ENCODE measurements at places on chromosomes 13 and 19.

DNA sequence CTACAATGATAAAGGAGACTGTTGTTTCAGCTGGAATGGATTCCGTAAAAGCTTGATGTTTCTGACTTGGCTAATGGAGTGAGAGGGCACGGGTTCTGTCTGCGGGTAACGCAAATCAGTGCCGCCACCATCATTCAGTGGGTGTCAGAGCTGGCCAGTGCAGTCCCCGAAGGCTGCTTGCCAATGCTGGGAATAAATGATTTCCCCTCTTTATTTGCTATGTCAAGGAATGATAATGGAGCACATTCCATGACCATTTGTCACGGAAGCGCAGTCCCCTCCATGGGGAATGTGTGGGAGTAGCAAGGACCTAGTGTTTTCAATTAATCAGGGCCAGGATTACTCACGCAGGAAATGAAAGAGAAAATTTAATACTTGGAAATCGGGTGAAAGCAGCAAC, 899.3 kb downstream of the UQCRFS1 start:
- no peaks in the 10 kb centered on the region for H3K27me3 ChIP-seq
- no peak overlapping the region for H3K27ac ChIP-seq
- H3K4me3 ChIP-seq, result no peak overlapping the region
- ATAC-seq, result no peak

- H3K4me1 ChIP-seq, result peaks cover 16% of the 10 kb centered on the region
- no peaks in the 10 kb centered on the region for H3K27me3 ChIP-seq
- no peak overlapping the region for H3K27ac ChIP-seq
- no peak for ATAC-seq
These were observed 96.0 kb downstream of the CRYL1 start for GRCh38 chr13:20429682-20430081.

DNA sequence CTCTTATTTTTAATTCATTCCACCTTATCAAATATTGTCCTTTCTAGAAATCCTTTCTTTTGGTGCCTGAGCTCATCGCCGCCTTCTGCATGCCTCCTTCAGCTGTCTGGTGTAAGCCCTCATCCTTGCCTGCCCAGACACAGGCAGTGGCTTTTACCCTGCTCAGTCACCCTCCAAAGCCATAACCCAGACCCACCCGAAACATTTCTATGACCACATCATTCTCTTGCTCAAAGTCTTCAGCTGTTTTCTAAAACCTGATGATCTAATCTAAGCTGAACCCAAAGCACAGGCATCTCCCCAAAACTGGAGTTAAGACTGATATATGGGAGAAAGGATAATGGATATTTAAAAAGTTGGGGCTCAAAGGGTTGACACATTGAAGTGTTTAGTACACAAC, 753.7 kb upstream of the SGCG start:
- no peaks in the 10 kb centered on the region for H3K27me3 ChIP-seq
- no peak for ATAC-seq
- no peaks in the 10 kb centered on the region for H3K4me1 ChIP-seq

DNA sequence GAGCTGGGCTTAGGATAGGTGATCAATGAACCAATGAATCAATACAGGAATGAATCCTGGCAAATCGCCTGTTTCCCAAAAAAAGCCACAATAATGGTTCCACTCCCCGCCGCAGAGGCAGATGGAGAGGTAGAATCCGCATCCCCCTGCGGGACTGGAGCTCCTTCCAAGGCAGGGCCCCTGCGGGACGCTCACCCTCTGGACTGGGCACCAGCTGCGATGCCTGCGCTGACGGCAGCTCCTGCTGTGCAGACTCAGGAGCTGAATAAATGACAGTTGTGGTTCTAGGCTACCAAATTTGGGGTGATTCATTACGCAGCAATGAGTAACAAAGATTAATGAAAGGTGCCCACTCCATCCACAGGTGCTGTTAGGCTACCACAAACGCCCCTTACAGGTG, 8.8 kb upstream of the CDC34 start:
- H3K27ac ChIP-seq, result no peak overlapping the region
- ATAC-seq, result no peak
- H3K27me3 ChIP-seq, result peaks cover 11% of the 10 kb centered on the region
- H3K4me3 ChIP-seq, result no peak overlapping the region
- peaks cover 5% of the 10 kb centered on the region for H3K36me3 ChIP-seq

DNA sequence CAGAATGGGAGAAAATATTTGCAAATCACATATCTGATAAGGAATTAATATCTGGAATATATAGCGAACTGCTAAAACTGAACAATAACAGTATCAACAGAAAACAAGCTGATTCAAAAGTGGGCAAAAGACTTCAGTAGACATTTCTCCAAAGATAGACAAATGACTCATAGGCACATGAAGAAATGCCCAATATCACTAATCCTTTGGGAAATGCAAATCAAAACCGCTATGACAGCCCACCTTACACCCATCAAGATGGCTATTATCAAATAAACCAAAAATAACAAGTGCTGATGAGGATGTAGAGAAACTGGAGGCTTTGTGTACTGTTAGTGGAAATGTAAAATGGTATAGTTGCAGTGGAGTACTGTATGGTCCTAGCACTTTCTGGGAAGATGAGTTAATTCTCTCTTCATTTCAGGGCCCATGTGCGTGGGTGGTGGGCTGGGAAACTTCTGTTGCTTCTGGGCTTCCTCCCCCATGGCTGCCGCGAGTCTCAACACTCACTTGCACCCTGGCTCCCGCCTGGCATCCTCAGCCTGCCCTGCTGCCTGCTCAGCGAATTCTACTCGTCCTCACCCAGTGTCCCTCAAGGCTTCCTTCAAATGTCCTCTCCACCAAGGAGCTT, 12.4 kb upstream of the GJA3 start:
- peaks cover 51% of the 10 kb centered on the region for H3K27me3 ChIP-seq
- no peaks in the 10 kb centered on the region for H3K36me3 ChIP-seq
- peaks cover 31% of the 10 kb centered on the region for H3K4me1 ChIP-seq
- no peak overlapping the region for H3K27ac ChIP-seq
- ATAC-seq, result no peak
- H3K4me3 ChIP-seq, result no peak overlapping the region

- H3K36me3 ChIP-seq, result no peaks in the 10 kb centered on the region
- H3K4me1 ChIP-seq, result peaks cover 13% of the 10 kb centered on the region
- no peak for ATAC-seq
- no peak overlapping the region for H3K27ac ChIP-seq
- H3K4me3 ChIP-seq, result no peak overlapping the region
These were observed 4.4 kb upstream of the STARD13 start for GRCh38 chr13:33289966-33290365.

GRCh38 chr19:41744850-41745249, 10.5 kb upstream of the CEACAM6 start:
- no peak overlapping the region for H3K27ac ChIP-seq
- H3K4me1 ChIP-seq, result peaks cover 17% of the 10 kb centered on the region
- ATAC-seq, result no peak
- no peaks in the 10 kb centered on the region for H3K36me3 ChIP-seq
- peaks cover 71% of the 10 kb centered on the region for H3K27me3 ChIP-seq

GRCh38 chr13:21675095-21675991, 4.5 kb downstream of the FGF9 start:
- H3K36me3 ChIP-seq, result no peaks in the 10 kb centered on the region
- H3K4me1 ChIP-seq, result peaks cover 34% of the 10 kb centered on the region
- H3K27ac ChIP-seq, result no peak overlapping the region
- ATAC-seq, result no peak
- peaks cover 41% of the 10 kb centered on the region for H3K27me3 ChIP-seq

- peaks cover 38% of the 10 kb centered on the region for H3K4me1 ChIP-seq
- no peak overlapping the region for H3K4me3 ChIP-seq
- peak overlapping the region; percentile 79 for H3K27ac ChIP-seq
- H3K36me3 ChIP-seq, result peaks cover 5% of the 10 kb centered on the region
- peaks cover 46% of the 10 kb centered on the region for H3K27me3 ChIP-seq
These were observed 838 bp upstream of the MYADM start for GRCh38 chr19:53866865-53867224.

- ATAC-seq, result no peak
- peaks cover 68% of the 10 kb centered on the region for H3K27me3 ChIP-seq
- H3K4me1 ChIP-seq, result no peaks in the 10 kb centered on the region
- H3K36me3 ChIP-seq, result no peaks in the 10 kb centered on the region
- no peak overlapping the region for H3K27ac ChIP-seq
- H3K4me3 ChIP-seq, result no peak overlapping the region
These were observed 117.7 kb upstream of the CACNA1A start for GRCh38 chr19:13623716-13624710.

DNA sequence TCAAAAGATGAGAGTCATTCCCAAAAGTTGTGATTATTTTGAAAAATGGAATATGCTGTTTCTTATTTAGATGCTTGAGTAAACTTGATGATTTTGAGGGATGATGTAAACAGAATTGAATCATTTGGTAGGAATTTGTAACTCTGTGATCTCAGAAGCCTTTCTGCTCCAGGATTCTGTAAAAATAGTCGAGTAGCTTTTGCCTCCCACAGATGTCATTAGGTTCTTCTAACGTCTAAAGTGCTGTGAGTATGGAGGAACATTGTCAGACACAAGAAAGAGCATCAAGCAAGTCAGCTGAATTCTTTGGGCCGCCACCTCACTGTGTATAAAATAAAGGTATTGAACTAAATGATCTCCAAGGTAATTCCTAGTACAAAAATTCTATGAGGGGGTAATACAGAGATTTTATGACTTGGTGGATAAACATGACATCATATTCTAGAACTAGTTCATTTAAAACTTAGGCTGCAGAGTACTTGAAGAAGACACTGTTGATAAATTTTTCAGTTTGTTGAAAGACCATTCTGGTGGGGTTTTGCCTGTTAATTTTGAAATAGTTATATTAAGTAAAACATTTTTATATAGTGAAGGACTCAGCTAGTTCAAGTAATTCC, 1.4 kb upstream of the GPR183 start:
- H3K27me3 ChIP-seq, result no peaks in the 10 kb centered on the region
- peaks cover 50% of the 10 kb centered on the region for H3K36me3 ChIP-seq
- peaks cover 75% of the 10 kb centered on the region for H3K4me1 ChIP-seq
- ATAC-seq, result no peak
- H3K27ac ChIP-seq, result peak overlapping the region; percentile 77

DNA sequence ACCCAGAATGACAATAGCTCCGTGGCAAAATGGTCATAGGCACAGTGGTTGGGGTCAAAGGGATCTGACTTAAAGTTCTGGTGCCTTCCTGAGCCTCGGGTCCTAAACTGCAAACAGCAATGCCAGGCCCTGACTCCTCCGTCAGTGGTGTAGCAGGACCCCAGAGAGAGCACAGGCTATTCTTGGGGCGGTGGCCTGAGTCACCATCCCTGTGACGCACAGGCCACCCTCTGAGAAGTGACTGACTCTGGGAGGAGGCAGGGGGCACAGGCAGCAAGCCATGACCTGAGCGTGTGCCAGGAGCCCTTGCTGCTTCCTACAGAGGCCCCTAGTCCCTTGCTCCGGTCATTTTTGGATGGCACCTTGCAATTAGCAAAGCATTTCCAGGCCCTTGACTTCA, 18.7 kb downstream of the PLVAP start:
- H3K27me3 ChIP-seq, result peaks cover 52% of the 10 kb centered on the region
- no peaks in the 10 kb centered on the region for H3K36me3 ChIP-seq
- H3K4me3 ChIP-seq, result no peak overlapping the region
- H3K27ac ChIP-seq, result no peak overlapping the region
- no peaks in the 10 kb centered on the region for H3K4me1 ChIP-seq

DNA sequence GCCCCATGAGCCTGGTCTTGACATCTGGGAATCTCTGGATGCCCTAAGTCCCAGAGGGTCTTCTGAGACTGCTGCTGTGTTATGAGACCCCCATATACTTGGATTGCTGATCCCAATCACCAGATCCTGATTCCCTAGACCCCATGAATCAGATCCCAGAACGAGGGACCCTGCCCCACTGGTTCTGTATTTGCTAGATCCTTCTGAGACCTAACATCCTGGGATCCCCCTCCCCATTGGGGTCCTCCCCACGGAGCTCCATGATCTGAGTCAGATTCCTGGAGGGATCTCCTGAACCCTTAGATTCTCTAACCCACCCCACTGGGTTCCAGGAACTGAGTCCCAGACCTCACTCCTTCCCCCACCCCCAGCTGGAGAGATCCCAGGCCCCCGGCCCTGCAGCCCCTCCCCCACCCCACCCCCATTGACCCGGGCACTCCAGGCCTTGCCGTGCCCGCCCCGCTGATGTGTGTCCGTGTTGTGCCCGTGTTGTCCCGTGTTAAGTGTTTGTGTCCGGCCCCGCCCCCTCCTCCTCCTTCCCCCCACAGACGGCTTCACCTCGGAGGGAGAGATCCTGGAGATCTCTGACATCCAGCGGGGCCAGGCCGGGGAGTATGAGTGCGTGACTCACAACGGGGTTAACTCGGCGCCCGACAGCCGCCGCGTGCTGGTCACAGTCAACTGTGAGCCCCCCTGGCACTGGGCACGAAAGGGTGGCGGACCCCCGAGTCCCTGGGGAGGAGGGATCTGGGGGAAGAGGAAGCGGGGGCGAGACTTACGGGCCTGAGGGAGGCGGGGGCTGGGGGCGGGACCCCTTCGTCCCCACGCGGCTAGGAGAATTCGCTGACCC, 15.0 kb downstream of the IGLON5 start:
- peaks cover 85% of the 10 kb centered on the region for H3K27me3 ChIP-seq
- H3K4me1 ChIP-seq, result peaks cover 5% of the 10 kb centered on the region
- H3K36me3 ChIP-seq, result peaks cover 19% of the 10 kb centered on the region
- H3K4me3 ChIP-seq, result no peak overlapping the region
- H3K27ac ChIP-seq, result no peak overlapping the region

DNA sequence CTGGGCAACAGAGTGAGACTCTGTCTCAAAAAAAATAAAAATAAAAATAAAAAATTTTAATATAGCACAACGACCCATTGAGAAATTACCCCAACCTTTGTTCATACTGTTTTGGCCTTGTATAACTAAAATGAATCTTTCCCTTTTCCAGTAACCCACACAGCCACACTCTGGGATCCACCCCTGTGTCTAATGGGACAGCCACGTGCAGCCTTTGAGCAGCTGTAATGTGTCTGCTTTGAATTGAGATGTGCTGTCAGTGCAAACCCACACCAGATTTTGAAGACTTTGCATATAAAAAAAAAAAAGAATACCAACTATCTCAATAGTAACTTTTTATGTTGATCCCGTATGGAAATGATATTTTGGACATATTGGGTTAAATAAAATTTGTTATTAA, 112.7 kb upstream of the UBL3 start:
- no peak for ATAC-seq
- H3K36me3 ChIP-seq, result peaks cover 3% of the 10 kb centered on the region
- no peaks in the 10 kb centered on the region for H3K4me1 ChIP-seq
- H3K4me3 ChIP-seq, result no peak overlapping the region
- peaks cover 8% of the 10 kb centered on the region for H3K27me3 ChIP-seq

- H3K36me3 ChIP-seq, result no peaks in the 10 kb centered on the region
- no peak for ATAC-seq
- no peaks in the 10 kb centered on the region for H3K27me3 ChIP-seq
- no peak overlapping the region for H3K27ac ChIP-seq
These were observed 393.0 kb downstream of the ITGBL1 start for GRCh38 chr13:101845245-101846020.

GRCh38 chr13:43884222-43884621, 4.5 kb downstream of the LACC1 start:
- H3K27ac ChIP-seq, result no peak overlapping the region
- H3K4me1 ChIP-seq, result peaks cover 7% of the 10 kb centered on the region
- no peak for ATAC-seq
- peaks cover 10% of the 10 kb centered on the region for H3K36me3 ChIP-seq
- H3K4me3 ChIP-seq, result no peak overlapping the region
